PC-9 (cell line): ENCODE measurements at places on chromosomes 3 and 15. TPM values are rescaled to one million over a fixed set of nuclear protein-coding genes. Genes with fewer than 3 reads are reported as not detected.

GRCh38 chr15:76913737-76914136 lies 8.6 kb upstream of the SCAPER start:
- H3K4me3 ChIP-seq: no peak overlapping the region
- H3K4me1 ChIP-seq: no peaks in the 10 kb centered on the region
- peaks cover 24% of the 10 kb centered on the region; the same call in 1 of the 2 replicates for H3K27me3 ChIP-seq
- H3K27ac ChIP-seq: no peak overlapping the region
- DNase-seq: no peak

SLC2A2 gene
- total RNA-seq: not detected in 2 replicates

- H3K27me3 ChIP-seq: peaks cover 16% of the 10 kb centered on the region
- H3K4me1 ChIP-seq: no peaks in the 10 kb centered on the region
- H3K36me3 ChIP-seq: no peaks in the 10 kb centered on the region
- H3K27ac ChIP-seq: no peak overlapping the region
- no peak for DNase-seq
- H3K4me3 ChIP-seq: no peak overlapping the region
These were observed 52.5 kb upstream of the UBE2Q2 start for GRCh38 chr15:75790631-75791336.

LRRC31 gene
- not detected in 2 replicates for total RNA-seq

UBAP1L gene
- 2.5 and 3.1 TPM in 2 replicates for total RNA-seq
